Stimulated activated CD8-positive, alpha-beta memory T cell treated with anti-CD3 and anti-CD28 coated beads, Interleukin-2, amount 100 ng/mL, for 48 hours (primary cell): ENCODE measurements at places on chromosomes 13 and 19.

GRCh38 chr19:18475762-18476331 lies 37.9 kb upstream of the ISYNA1 start:
- no peak for DNase-seq

DNA sequence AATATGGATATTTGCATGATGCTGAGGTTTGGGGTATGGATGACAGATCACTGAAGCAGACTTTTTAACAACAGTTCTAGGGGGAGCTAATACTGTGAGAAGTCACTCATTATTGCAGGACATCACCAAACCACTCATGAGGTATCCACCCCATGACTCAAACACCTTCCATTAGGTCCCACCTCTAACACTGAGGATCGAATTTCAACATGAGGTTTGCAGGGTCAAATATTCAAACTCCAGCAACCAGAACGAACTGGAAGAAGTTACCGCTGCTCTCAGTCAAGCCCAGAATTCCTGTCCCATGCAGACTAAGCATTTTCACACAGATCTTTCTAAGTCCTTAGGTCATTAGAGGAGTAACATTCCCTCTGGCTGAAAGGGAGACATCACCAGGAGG lies 758.9 kb downstream of the UQCRFS1 start:
- DNase-seq: no peak

DNA sequence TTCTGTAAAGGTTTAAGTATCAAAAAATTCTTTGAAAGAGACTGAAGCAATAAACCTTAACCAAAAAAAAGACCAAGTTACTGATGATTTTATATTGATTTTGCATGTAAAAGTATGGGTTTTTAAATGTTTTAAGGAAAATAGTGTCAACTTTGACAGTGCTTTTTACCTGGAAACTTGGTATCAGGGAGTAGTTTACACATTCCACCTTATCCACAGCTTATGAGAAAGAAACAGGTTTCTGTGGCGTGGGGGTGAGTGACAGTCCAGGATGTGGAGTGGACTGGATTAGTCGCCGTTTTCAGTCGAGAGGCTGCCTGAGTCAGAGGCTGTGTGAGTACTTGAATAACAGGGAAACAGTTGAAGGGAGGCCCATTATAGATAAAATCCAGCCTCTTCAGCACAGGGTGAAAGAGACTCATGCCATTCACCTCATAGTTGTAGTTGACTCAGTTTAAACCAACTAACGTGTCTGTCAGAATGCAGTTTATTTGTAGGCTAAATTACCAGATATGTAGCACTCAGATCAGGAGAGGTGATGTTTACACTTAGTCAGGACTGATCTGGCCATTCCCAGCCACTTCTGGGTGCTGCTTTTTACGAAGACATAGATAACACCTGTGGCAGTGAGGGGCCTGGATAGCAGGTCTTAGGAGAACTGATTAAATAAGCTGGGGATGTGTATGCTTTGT lies 595 bp upstream of the GPR183 start:
- peak; percentile 68 for DNase-seq

GRCh38 chr13:100648354-100648753 lies 26.2 kb downstream of the TMTC4 start:
- no peak for DNase-seq

- no peak for DNase-seq
These were observed 33.9 kb downstream of the CCNE1 start for GRCh38 chr19:29845574-29846176.

DNA sequence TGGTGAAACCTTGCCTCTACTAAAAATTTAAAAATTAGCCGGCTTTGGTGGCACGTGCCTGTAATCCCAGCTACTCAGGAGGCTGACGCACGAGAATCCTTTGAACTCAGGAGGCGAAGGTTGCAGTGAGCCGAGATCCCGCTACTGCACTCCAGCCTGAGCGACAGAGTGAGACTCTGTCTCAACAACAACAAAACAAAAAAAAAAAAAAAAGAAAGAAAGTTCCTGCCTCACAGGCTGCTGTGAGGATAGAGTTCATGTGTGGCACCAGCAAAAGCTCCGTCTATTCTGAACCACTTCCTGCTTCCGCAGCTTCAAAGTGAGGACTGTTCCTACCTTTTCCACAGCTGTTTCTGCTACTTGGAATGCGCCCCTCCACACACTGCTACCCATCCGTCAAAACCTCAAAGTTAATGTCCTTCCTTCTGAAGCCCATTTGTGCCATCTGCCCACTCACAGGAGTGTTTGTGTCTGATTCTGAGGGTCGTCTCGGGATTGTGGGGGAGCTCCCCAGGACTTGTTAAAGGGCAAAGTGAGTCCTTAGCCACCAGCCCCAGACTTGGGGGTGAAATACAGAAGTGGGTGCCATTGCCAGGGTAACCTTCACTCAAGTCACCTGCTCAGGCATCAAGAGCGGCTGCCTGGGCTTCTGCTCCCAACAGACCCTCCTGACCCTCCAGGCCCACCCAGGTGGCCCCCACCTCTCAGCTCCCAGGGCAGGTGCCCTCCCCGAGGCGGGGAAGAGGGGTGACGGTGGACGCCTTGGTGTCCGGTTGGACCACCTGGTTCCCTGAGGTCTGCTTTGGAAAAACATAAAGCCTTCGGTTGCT lies 2.9 kb downstream of the MFSD12 start:
- no peak for DNase-seq

GRCh38 chr13:75222031-75222430 lies 259.9 kb downstream of the TBC1D4 start:
- DNase-seq: no peak

GRCh38 chr13:104111031-104111430 lies 1044.8 kb upstream of the SLC10A2 start:
- DNase-seq: no peak

- DNase-seq: no peak
These were observed 930.8 kb downstream of the SLITRK5 start for GRCh38 chr13:88601949-88602348.

DNA sequence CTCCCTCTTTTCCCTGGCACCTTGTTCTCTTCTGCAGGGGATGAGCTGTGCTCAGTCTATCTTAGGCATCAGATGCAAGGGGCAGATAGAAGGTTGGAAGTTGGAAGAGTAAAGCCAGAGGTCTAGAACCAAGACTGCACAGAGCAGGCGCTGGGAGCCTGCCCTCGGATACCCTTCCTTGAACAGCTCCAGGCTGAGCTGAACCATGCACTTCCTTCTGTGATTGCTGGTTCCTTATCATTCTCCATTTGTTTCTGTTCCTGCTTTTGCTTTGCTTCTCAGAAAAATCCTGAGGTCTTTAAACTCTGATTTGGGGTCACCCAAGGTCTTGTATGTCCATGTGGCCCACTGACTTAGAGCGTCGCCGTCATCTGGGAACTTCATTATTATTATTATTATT lies 36.3 kb downstream of the ARHGEF18 start:
- no peak for DNase-seq

DNA sequence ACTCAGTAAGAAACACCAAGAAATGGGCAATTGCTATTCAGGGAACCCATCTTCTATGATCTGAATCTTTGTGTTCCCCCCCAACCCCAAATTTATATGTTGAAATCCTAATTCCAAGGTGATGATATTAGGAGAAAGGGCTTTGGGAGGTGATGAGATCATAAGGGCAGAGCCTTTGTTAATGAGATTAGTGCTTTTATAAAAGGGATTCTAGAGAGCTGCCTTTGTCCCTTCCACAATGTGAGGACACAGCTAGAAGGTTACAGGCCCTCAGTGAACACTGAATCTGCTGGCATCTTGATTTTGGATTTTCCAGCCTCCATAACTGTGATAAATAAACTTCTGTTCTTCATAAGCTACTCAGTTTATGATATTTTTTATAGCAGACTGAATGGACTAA lies 376.0 kb downstream of the DIAPH3 start:
- no peak for DNase-seq

DNA sequence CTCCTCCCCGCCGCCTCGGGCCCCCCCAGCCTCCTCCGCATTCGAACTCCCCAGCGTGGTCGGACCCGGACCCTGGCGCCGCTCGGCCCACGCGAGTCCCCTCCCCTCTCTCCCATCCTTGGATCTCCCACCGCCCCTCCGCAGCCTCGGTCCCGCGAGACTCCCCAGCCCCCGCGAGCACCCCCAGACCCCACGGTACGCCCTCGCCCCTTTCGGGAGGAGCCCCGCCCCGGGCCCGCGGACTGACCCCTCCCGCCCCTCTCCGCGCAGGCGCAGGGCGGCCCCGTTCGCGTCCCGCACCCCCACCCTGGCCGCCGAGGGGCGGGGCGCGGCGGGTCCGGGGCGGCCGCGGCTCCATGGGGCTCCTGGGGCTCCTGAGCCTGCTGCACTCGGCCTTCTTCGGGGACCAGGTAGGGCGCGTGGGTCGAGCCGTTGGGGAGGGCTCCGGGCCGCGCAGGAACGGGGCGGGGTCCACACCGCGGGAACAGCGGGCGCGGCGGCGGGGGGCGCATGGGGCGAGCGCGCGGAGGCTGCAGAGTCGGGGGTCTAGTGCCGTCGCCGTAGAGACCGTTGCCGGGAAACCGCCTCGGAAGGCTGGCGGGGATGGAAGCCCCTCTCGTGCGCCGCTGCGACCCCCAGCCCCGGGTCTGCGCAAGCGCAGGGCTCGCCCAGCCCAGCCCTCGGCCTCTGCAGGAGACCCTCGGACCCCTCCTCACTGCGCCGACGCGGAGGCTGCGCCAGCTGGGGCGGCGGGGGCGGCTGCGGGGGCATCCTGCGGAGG lies 3.8 kb upstream of the APC2 start:
- DNase-seq: no peak

DNA sequence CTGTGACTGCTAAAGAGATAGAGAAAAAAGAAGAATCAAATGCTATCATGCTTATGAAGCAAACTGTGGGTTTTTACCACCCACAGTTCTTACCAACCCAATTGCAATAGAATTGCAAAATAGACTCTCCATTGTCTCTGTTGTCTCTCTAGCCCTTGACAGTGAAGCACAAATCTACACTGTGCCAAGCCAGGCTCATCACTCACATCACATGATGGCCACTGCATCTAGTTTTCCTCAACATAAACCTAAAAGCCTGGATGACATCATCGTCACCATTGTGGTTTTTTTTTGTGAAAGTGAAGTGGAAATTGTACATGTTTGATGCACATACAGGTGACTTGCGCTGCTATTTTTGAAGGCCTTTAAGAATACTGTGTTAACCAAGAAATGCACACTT lies 56.1 kb downstream of the KL start:
- DNase-seq: no peak

GRCh38 chr19:2543463-2544442 lies 67.8 kb downstream of the GADD45B start:
- peak; percentile 65 for DNase-seq

- no peak for DNase-seq
These were observed 6.1 kb downstream of the SOX21 start for GRCh38 chr13:94706101-94706842.

DNA sequence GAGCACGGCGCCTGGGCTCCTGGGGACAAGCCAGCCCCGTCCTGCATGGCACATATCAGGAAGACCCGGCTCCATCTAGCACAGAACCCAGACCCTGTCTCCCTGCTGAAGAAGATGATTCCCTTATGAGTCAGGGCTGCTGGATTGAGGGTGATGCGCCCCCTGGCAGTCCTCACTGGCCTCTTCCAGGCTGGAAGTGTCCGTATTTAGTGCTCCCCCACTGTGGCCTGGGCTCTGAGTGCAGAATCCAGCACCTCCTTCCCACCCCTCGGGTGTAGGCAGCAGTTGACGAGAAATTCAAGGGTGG lies 14.9 kb downstream of the COMP start:
- no peak for DNase-seq

GRCh38 chr19:47094557-47095475 lies 18.8 kb downstream of the ZC3H4 start:
- peak; percentile 41 for DNase-seq

GRCh38 chr13:77448689-77449088 lies 86.8 kb upstream of the SCEL start:
- no peak for DNase-seq

DNA sequence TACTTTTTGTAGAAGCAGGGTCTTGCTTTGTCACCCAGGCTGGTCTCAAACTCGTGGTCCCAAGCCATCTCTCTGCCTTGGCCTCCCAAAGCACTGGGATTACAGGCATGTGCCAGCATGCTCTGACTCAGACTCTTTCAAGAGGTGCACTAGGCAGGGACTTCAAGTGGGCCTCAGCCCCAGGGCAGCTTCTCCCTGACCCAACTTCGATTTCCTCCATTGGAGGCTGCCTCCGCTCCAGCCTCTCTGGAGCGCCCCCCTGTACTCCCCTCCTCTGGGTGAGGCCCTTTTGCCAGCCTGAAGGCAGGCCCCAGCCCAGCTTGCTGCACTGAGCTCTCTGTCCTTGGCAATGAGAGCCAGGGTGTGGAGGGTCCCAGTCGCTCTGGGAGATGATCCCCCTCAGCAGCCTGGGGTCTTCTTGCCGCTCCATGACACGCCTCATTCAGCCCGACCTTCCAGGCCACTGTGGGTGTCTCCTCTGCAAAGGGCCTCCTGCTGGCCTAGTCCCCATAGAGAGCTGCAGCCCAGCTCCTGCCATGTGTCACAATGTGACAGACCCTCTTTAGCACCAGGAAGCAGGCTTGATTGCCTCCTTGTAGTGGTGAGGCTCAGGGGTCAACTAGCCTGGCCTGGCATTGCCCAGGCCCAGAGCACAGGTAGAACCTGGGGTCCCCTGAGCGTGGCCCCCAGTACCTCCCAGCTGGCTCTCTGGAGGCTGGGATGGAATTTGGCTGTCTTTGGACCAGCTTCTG lies 16.4 kb downstream of the CARM1 start:
- DNase-seq: no peak
